T-cell (primary cell): ENCODE measurements at places on chromosomes 2 and 18.
A peak's percentile ranks its signal among the peaks of the same experiment; 100 is the strongest.

DNA sequence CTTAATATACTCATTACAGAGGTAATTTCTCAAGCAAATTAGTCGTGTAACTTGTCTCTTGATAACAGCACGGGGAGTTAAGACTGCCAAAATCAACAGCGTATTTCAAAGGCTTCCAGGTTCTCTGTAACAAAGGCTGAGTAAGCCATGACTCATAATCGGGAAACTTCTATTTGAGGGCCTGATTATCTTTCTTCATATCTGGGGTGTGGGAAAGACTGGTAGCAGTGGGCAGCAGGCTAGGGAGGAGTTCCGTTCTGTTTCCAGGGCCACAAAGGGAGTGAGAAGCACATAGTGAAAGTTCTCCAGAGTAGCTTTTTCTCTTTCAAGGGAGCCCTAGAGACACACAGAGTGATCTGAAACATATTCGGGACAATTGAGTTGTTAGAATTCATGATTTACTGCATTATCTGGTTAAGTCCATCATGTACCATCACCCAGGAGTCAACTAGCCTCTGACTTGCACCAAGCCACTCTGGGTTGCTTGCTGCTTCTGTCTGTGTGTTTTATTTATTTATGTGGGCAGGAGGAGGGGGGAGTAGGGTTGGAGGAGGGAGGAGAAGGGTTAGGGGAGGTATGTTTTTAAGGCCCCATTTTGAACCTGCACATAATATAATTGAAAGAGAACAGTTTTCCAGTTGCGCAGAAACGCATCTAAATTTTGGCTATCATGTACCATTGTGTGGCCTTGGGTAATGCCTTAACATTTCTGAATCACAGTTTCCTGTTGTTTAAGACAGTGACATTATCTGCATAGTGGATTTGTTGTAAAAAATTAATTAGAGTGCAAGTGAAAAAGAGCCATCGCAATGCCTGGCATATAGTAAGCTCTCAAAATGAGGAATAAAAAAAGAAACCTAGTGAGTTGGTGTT lies 80.5 kb upstream of the ITPRID2 start:
- DNase-seq, result no peak

DNA sequence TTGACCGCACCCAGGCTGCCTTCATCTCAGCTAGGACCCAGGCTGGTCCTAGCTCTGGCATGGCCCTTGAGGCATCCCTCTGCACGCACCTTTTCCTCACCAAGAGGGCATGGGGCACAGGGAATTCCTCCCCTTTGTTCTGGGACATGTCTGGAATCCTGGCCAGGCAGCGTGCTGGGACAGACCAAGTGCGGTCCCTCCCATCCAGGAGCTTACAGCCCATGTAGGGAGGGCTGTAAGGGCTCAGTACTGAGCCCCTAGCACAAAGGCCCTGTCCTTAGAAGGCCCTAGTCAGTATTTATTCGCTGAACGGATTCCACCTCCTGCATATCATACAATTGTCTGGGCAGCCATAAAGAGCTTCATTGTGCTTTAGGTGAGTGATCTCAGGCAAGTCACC lies 3.0 kb downstream of the TMEM37 start:
- DNase-seq, result no peak

DNA sequence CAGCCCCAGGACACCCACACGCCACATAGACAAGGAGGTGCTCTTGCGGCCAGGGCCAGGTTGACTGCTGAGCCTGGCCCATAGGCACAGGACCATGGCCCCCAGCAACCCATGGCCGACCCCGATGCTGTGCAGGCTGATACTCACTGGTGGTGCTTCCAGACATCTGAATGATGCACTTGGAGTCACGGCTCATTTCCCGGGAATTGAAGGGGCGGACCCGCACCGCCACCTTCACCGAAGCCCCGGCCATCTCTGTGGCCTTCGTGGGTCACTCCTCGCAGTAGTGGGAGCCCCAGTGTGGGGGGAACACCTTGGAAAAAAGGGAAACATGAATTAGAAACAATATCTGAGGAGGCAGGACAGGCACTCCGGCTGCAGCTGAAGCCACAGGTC lies 22.5 kb downstream of the KIF1A start:
- DNase-seq, result no peak

- no peak for DNase-seq
Observed at GRCh38 chr2:124024561-124025170, 421 bp upstream of the CNTNAP5 start.

DNA sequence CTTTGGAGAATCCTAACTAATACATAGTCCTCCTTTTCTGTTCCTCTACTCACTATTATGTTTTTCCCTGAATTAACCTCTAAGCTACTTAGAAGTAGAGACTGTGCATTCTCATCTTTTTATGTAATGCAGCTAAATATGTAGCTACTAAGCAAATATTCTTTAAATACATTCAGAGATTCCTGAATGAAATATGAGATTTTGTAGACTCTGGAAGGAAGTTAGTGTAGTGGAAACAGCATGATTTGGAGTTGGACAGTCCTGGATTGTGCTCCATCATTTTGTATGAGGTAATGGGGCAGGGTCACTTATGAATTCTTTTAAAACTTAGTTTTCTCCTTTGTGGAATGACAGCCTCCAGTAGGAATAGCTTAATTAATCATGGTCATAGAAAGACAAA lies 24.7 kb upstream of the NT5C1B start:
- DNase-seq, result no peak

DNA sequence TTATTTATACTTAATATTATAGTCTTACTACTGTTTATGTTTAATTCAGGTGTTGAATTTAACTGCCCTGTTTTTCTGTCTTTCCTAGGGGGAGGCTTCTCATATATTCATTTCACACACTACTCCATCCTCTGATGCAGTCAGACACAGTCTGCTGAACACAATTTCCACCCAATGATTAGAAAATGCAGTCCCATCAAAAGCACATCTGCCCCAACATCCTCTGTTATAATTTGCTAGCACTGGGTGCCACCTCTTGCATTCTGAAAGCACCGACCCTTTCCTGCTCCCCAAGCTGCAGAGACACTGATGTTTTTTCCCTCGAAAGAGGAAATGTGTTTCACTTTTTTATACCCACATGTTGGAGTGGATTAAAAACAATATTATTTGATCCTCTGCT lies 474.7 kb downstream of the PID1 start:
- DNase-seq, result no peak

- no peak for DNase-seq
Observed at GRCh38 chr2:49029406-49029805, 124.9 kb downstream of the FSHR start.

DNA sequence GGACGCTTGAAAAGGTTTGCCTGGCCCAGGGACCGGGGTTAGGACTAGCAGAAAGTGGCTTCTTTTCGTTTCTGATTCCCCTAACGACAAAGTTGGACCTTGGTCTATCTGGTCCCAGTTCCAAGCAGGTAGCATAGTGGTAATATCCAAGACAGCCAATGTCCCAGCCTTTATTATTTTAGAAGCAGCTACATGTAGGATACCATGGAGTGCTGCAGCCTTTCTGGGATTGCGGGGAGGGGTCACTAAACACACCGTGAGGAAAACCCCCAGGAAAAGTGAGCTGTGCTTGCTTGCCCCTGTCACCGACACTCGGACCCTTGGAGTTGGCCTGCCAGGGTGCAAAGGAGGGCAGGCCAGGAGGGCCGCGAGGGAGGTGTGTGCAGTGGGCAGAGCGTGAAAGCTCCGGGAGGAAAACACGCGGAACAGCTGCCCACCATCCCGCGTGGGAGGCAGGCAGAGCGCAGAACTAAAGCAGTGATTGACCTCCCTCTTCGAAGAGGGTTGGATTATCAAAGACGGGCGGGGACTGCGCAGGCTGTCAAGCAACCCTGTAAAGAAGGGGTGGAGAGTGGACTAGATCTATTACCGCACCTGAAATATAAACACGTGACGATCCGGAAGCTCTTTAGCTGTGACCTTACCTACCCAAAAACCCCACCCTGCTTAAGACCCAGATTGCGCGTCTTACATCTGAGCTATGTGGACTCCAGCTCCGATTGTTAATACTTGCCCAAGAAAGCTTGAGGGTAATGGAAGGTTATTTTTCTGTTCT lies 624 bp upstream of the MAP4K3 start:
- peak; percentile 21 for DNase-seq

GRCh38 chr2:207244971-207245925 lies 79.5 kb upstream of the KLF7 start:
- no peak for DNase-seq

- DNase-seq, result no peak
Observed at GRCh38 chr2:213086050-213086449, 65.4 kb downstream of the IKZF2 start.

- DNase-seq, result no peak
Observed at GRCh38 chr2:46684661-46685060, 205.3 kb downstream of the TMEM247 start.

GRCh38 chr2:120613742-120614571 lies 121.7 kb upstream of the GLI2 start:
- no peak for DNase-seq

- no peak for DNase-seq
Observed at GRCh38 chr18:8762968-8763367, 57.6 kb downstream of the MTCL1 start.

DNA sequence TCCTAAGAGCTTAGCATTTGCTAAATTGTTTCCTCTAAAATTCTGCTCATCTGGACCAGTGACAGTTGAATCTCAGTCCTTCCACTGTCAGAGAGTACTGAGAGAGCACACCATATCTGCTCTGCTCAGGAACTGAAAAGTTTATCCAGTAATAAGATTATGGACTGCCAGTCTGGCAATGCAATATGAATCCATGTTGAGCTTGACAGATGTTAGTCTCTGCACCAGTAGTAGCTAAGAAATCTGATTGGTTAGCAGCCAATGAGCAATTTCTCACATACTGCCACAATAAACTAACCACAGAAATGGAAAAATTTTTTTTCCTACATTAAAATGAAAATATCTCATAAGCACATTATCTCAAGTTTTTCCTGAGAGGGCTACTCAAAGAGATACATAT lies 2.3 kb downstream of the PRKD3 start:
- DNase-seq, result no peak

DNA sequence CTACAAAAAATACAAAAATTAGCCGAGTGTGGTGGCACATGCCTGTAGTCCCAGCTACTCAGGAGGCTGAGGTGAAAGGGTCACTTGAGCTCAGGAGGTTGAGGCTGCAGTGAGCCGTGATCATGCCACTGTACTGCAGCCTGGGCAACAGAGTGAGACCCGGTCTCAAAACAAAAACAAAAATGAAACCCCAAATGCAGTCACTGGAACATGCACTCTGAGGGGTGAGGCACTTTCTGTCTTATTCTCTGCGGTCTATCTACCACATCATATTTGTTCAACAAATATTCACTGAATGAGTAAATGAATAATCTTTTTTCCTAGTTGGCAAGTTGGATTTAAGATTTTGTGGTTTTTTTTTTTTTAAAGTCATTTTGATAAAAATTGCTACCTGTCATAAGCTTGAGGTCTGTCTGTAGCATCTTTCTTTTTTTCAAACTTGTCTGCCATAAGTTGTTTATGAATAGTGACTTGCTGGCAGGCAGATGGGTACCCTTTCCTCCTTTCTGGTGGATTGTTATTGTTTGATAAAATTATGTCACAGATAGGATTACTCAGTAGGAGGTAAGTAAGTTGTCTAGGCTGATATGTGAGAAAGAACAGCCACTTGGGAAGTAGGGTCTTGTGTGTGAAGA lies 11.8 kb downstream of the CHRNA1 start:
- DNase-seq, result no peak

- DNase-seq, result no peak
Observed at GRCh38 chr2:228916416-228917090, 354.5 kb downstream of the PID1 start.

DNA sequence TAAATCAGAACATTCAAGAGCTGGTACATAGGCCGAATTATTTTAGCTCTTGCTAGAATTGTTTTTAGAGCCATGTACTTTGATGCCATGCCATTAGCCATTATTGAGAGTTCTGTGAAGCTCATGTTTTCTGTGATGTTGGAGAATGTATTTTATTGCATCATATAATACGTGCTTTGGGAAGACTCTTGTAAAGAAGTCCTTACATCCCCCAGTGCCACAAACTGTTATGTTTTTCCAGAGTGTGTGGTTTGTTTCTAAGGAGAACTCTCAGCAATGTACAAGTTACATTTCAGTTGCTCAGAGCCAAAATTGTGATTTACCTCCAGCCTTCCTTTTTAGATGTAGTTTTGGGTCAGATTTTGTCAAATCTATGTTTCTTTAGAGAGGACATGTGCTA lies 148.6 kb downstream of the HAUS1 start:
- no peak for DNase-seq

DNA sequence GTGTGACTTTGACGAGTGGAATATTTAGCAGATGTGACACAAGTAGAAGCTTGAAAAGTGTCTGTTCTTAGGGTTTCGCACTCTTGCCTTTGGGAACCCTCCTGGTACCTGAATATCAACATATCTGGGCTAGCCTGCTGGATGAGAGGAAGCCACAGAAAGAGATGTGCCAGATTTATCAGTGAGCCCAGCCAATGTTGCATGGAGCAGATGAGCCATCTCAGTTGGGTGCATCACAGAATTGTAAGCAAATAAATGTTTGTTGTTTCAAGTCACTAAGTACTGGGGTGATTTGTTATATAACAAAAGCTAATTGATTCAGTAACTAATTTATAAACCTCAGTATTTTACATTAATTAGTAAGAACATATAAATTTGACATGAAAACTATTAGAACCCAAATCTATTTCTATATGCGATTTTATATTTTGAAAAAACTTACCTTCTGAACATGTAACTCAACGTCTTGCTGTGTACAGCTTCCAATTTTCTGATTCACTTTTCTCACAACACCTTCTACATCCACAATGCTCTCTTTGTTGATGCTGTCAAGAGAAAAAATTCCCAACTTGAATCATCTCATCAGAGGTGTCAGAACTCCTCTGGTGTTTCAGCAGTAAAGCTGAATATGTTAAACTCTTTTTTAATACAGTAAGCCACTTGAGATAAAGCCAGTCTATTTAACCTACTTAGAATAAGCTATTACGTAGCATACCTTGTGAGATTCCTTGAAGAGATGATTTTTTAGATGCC lies 42.3 kb downstream of the DARS1 start:
- no peak for DNase-seq

DNA sequence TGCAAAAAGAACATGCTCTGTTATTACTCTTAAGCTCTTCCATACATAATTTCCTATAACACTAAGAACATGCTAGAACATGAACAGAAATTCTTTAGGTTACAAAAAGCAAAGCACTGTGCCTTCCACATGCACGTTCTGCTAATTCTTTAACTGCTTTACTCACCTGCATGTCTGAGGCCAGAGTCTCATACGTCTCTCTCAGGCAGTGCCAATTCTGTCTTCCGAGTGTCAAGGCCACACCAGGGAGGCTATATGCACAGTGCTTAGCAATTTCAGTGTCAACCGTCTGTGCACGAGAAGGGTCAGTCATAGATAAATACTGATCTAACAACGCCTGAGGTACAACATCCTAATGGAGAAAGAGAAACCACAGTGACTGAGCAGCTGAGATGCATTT lies 55.1 kb downstream of the PPP4R1 start:
- DNase-seq, result no peak

GRCh38 chr18:63986885-63987284 lies 17.0 kb downstream of the SERPINB8 start:
- DNase-seq, result no peak

GRCh38 chr2:232319803-232320442 lies 58.6 kb upstream of the ALPP start:
- DNase-seq, result no peak

- no peak for DNase-seq
Observed at GRCh38 chr2:195575879-195576401, 81.1 kb upstream of the SLC39A10 start.
